ENCODE measurements at places on chromosomes 1 and 21. TPM values are rescaled to one million over a fixed set of nuclear protein-coding genes. Genes with fewer than 3 reads are reported as not detected.

SYPL2 gene
- total RNA-seq: 10.6 TPM

SLAMF9 gene
- not detected for total RNA-seq

NECTIN4 gene
- total RNA-seq: not detected

CELA3A gene
- total RNA-seq: not detected

LEFTY1 gene
- 0.51 TPM for total RNA-seq

LENEP gene
- not detected for total RNA-seq

SLC35F3 gene
- total RNA-seq: not detected

CXADR gene
- total RNA-seq: 29.7 TPM

FAM3B gene
- not detected for total RNA-seq

INSRR gene
- total RNA-seq: not detected

LMX1A gene
- not detected for total RNA-seq

SPRR5 gene
- total RNA-seq: not detected

PEAR1 gene
- 2.4 TPM for total RNA-seq

BEND5 gene
- not detected for total RNA-seq

PLD5 gene
- 0.15 TPM for total RNA-seq

All from right lobe of liver (tissue), 6 donors.